ENCODE measurements at places on chromosomes 6 and 20.

DNA sequence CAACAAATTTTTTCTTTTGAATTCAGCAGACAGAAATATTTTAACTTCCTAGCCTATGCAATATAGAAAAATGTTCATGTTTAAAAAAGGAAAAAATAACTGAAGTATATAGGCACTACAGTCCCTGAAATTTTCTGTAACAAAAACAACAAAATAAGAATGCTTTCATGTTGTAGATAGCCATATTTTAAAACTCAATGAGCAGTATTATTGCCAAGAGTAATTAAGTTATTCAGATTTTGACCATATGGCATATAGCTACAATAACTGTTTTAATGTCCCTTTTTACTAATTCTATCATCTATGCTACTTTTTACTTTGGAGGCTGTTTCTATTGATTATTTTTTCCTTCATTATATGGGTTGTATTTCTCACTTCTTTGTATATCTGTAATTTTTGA, 283.3 kb upstream of the RIMS1 start:
- no peak for DNase-seq

DNA sequence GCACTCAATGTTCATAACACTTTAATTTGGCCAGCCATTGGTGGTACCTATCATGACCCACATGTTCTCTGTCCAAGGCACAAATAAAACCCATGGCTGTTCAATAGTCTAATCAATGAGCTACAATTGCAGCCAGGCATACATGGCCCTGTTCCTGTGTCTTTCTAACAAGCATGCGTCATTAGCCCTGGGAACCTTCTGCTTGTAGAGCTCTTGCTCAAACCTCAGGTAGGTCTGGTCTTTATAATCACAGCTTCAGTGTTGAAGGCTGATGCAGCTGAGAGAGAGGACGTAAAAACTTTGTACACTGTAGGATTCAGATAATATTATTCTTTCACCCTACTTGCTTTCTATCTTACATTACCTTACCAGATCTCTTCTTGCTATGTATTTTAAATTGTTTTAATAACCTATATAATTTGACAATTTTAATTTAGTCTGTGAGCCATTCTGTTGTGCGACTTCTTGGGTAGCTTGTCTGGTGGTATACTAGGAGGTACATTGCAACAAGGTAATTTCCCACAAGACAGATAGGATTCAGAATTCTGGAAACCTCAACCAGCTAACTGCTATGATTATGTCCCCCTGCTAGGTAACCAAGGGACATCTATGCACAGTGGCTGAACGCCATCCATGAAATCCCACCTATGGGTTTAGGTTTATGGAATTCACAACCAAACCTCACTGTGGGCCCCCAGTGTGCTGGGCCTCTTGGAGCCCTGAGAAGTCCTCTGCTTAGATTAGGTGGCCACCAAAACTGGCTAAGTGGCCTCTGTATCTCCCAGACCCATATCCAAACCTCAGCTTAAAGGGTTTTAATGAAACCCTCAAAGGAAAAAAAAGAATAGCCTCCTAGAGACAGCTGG, 55.4 kb upstream of the RIPOR2 start:
- DNase-seq: no peak

DNA sequence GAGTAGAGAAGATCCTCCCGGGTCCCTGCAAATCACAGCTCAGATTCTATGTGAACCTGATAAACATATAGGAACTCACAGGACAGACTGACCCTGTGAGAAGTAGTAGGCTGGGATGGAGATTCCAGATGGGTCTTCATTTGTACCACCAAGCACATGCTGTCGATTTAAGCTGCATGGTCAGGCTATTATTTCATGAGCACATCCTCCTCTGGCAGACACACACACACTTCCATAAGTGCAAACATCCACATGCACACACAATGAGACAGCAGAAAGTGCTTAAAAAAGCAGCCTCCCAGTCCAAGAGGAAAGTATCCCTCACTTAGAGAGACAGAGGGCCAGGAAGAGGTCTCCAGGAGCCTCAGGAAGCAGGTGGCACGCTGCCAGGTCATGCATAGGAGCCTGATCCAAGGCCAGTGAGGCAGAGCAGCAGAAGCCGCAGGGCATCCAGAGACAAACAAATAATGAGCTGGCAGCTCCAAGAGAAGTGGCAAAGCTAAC, 131.8 kb downstream of the UNC5CL start:
- DNase-seq: no peak

GRCh38 chr6:25942561-25943147, 12.2 kb upstream of the SLC17A2 start:
- no peak for DNase-seq

DNA sequence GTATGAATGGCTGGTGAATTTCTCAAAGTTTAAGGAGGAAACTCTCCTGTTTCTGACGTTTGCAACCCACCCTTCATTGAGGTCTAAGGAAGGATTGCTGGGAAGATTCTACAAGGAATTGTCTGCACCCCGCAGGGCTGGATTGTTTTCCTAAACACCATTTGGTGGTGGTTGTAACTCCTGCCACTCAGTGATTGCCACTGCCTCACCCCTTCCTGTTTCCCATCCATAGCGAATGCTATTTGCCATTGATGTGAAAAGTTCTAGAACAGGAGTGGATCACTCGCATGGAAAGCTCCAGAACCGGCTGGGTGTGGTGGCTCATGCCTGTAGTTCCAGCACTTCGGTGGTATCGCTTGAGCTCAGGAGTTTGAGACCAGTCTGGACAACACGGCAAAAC, 8.7 kb upstream of the DSP start:
- no peak for DNase-seq

- DNase-seq: no peak
Measured at GRCh38 chr20:38418509-38419204, 16.5 kb downstream of the SNHG17 start.

All from stimulated activated CD8-positive, alpha-beta memory T cell treated with anti-CD3 and anti-CD28 coated beads, Interleukin-4, amount 100 ng/mL, for 4 hours (primary cell).